ENCODE measurements at places on chromosomes 7 and 10.

- DNase-seq = no peak
These were observed 150.6 kb downstream of the CDH23 start for GRCh38 chr10:71547312-71547711.

DNA sequence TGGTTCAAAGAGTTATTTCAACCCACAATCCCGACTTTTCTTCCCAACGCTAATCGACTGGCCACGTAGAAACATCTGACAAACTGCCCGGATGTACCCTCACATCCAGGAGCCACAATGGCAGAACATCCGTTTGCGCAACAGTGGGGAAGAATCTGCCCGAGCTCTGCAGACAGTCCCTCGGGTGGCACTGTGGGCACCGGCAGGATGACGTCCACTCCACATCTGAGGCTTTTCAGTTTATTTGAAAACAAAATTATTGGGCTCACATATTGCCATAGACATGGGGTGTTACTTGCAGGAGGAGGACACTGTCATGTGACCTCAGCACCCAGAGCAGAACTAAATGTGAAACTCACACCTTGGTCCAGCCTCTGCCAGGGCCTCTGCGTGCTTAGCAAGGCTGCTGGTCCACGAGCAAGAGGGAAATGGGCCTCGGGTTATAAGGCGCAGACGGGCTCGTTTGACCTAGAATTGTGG lies 84.1 kb downstream of the MKI67 start:
- DNase-seq = no peak

GRCh38 chr7:23107781-23108180 lies 2.2 kb downstream of the KLHL7 start:
- DNase-seq = no peak

GRCh38 chr7:44100458-44101302 lies 3.5 kb upstream of the AEBP1 start:
- DNase-seq = no peak

DNA sequence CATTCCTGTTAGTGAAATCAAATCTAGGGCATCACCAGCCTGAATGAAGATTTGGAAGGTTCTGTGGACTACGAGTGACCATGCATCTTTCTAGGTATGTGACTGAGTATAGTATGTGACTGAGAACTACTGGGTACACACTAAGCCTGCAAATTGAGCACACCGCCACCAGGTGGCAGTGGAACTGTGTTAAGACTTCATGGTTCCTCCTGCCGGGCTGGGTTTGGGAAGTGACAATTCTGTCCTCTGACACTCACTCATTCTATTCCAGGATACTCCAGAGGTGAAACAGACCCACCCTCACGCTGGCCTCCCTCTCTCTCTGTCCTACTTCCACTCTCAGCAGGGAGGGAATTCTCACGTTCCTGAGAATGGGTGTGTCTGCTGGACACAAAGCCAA lies 84.0 kb upstream of the TMEM248 start:
- no peak for DNase-seq

DNA sequence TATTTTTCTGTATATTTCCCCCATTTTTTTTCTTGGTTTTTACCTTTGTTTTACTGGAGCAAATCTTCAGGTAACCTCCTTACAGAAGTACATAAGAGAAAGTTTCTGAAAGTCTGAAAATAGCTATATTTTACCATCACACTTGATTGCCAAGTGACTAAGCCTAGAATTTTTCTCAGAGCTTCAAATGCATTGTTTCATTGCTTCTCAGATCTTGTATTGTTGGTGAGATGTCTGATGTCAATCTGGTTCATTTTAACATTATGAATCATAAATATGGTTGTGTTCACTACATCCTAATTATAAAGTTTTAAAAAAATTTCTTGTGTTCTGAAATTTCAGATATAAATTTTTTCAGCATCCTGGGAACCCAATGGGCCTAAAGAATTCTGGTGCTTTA lies 228.2 kb downstream of the AHR start:
- DNase-seq = no peak

DNA sequence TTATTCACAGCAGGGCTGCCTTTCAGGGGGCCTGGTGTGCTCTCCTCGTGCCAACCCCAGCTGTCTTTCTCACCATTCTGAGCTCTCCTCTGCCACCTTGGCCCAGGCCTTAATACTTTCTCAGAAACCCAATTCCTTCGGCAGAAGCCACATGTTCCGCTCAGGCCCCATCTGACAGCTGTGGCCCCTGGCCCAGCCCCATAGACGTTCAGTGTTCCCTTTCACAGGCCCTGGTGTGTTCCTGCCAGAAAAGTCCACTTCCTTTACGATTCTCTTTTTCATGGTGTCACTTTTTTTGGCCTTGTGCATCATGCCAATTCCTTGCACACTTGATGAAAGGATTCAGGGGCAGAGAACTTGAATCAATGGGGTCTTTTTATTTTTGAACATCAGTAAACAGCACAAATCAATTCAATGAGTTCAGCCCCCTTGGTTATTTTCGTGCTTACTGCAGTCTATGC lies 15.9 kb upstream of the GPNMB start:
- DNase-seq = no peak

DNA sequence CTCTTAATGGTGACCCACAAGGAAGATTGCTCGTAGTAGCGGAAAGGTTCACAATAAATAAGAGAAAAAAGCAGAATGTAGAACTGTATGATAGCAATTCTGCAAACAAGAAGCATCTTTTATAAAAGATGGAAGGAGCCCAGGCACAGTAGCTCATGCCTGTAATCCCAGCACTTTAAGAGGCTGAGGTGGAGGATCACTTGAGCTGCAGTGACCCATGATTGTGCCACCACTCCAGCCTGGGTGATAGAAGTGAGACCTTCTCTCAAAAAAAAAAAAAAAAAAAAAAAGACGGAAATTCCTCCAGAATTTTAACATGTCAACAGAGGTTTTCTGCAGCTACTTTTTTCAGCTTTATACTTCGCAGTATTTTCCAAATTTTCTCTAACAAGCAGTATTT lies 13.2 kb downstream of the GATAD1 start:
- no peak for DNase-seq

GRCh38 chr10:130014263-130015074 lies 50.4 kb upstream of the EBF3 start:
- no peak for DNase-seq

DNA sequence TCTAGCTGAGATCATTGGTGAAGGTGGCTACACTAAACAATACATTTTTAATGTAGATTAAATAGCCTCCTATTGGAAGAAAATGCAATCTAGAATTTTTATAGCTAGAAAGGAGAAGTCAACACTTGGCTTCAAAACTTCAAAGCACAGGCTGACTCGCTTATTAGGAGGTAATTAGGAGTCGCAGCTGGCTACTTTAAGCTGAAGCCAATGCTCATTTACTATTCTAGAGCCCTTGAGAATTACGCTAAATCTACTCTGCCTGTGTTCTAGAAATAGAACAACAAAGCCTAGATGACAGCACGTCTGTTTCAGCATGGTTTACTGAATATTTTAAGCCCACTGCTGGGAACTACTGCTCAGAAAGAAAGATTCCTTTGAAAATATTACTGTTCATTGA lies 101.6 kb upstream of the EEPD1 start:
- no peak for DNase-seq

All from activated naive CD4-positive, alpha-beta T cell (primary cell).